Stimulated activated CD4-positive, alpha-beta T cell treated with anti-CD3 and anti-CD28 coated beads, TNF-alpha, amount 100 ng/mL, for 1 hour (primary cell): ENCODE measurements at places on chromosomes 12 and 14.

- DNase-seq = peak; percentile 90
Observed at GRCh38 chr12:27523642-27524493, at the start of gene PPFIBP1. Gene PPFIBP1 (plus strand): TSS chr12:27524206. CDS start chr12:27633397, 109,191 bp downstream.

GRCh38 chr12:46445093-46445492 is 72.5 kb upstream of the SLC38A2 start:
- no peak for DNase-seq

GRCh38 chr12:107470645-107471044 is 215.0 kb upstream of the PWP1 start:
- no peak for DNase-seq

- no peak for DNase-seq
Observed at GRCh38 chr12:105047308-105047707, 37.0 kb downstream of the ALDH1L2 start.

- DNase-seq = no peak
Observed at GRCh38 chr12:123270214-123271000, 1.2 kb downstream of the CDK2AP1 start.

- DNase-seq = no peak
Observed at GRCh38 chr14:79332504-79333197, 878.7 kb downstream of the DIO2 start.

DNA sequence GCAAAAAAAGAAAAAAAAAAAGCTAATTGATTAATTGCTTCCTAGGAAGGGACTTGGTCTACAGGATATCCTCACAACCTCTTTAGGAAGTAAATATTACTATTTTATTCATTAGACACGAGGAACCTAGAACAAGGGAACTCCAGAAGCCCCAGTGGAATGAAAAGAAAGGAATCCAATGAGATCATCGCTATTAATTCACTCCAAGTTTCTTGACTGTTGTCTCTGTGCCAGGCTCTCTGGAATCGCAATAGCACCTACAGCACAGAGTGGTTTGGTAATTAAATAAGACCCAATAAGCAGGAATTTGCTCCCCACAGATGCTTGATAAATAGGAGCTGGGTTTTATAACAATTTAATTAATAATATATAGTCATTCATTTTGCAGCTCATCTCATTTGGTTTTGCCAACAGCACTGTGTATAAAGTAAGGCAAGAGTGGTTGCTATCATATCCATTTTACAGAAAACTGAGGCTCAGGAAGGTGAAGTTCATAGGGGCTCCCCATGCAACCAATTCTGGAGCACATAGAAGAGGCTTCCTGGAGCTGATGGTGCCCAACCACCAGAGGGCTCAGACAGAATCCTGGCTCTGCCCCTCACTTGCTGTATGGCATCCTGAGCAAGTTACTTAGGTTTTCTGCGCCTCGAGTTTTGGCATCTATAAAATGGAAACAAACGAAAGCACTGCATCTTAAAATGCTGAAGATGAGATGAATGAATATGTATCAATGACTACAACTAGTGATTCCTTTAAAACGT is 420.2 kb downstream of the MED13L start:
- DNase-seq = no peak

GRCh38 chr12:82688596-82688995 is 1.9 kb downstream of the TMTC2 start:
- DNase-seq = no peak

DNA sequence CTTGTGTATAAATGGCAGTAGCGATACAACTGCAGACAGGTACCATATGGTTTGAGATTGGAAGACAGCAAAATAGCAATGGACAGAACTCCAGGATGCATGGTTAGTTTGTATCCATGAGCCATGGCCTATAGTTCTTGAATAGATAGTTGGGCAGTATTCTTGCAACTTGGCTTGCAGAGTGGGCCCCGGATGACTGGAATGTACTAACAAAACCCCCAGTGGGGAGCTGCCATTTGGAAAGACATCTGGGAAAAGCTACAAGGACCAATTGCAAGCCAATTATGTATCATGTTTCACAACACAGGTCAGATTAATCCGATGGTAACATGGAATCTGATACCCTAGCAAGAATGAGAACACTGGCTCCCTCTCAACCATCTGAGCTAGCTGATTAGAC is 279.6 kb downstream of the RERGL start:
- no peak for DNase-seq

- DNase-seq = no peak
Observed at GRCh38 chr12:10310926-10311720, 3.5 kb downstream of the KLRD1 start.

DNA sequence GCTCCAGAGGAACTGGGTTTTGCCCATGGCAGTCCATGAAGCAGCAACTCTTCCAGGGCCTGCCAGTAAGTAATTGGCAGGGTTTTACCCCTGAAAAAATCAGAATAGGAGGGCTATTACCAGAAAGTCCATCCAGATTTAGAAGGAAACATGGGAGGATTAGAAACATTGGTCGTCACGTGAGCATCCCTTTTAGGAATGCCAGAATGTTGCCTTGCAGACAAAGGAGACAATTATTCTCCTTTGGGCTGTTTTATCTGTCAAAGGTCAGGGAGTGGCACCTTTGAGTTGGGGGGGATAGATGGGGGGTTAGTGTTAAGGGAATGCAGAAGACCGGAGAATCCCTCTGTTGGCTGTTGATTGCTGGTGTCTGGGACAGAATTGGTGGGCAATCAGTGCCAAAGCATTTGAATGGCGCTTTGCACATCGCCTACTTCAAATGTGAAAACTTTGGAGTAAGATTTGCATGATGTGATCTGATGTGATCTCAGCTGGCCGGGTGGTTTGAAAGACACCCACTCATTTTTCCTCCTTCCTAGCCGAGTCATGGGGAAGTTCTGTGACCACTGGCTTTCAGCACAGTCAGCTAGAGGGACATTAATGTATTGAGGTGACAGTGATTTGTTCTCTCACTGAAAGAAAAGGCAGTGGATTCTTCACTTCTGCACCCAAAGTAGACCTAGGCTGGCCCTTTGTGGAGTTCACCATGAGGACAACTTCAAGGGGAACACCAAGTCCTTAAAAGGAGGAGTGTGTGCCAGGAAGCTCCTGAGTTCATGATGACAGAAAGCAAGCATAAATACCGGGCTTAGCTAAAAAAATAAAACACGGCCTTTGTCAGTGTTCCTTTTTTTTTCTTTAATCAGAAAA is 31.4 kb downstream of the FLVCR2 start:
- no peak for DNase-seq

- no peak for DNase-seq
Observed at GRCh38 chr14:64191756-64192155, 102.4 kb downstream of the ESR2 start.

DNA sequence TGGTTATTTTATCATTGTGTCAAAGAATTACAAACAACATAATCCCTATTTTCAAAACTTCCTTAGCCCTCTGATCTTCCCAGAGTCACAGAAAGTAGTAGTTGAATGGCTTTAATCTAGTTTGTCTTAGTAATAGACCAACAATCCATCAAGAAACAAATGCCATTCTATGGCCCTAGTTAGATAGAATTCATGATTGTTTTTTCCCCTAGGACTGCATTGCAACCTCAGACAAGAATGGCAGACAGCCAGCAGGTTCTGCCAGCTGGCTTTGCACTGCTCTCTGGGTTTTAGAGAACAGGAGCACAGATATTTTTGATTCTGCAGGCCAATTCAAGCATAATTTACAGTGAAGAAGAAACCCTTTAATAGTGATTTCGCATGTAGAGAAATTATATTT is 33.8 kb downstream of the SYT1 start:
- no peak for DNase-seq

- no peak for DNase-seq
Observed at GRCh38 chr12:31828071-31828470, 99.2 kb upstream of the AMN1 start.
